ENCODE measurements at places on chromosomes 6 and 20.

DNA sequence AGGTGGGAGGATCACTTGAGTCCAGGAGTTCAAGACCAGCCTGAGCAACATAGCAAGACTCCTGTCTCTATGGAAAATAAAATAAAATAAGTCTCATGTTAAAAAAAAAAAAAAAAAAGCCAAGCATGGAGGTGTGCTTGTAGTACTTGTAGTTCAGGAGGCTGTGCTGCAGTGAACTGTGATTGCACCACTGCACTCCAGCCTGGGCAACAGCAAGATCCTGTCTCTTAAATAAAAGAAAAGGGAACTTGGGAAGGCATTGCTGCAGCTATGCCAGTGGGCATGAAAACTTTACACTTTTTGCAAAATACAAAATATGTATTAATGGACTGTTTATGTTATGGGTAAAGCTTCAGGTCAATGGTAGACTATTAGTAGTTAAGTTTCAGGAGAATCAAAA lies 37.5 kb upstream of the REV3L start:
- DNase-seq = no peak

GRCh38 chr6:149235130-149235561 lies 82.4 kb upstream of the TAB2 start:
- peak; percentile 73 for DNase-seq

GRCh38 chr20:52744441-52744840 lies 227.7 kb upstream of the TSHZ2 start:
- DNase-seq = no peak

- DNase-seq = no peak
These were observed 44.0 kb downstream of the GABRR2 start for GRCh38 chr6:89270951-89271721.

GRCh38 chr20:63544958-63545516 lies 2.5 kb downstream of the SRMS start:
- no peak for DNase-seq

DNA sequence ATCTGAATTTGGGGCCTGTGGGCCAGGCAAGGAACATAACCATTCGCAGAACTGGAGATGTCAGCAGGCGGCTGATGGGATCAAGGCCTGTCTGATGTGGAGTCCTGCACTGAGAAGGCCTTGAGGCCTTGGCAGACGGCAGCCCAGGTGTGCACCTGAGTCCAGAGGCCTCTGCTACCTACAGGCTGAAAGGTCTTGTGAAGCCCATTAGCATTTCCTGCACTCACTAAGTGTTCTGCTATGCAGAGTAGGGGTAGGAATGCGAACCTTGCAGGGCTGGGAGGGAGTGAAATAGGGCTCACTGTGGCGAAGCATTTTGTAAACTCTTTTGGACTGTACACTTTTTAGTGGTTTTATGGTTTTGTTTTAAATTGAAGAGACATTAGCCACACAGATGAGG lies 48.3 kb upstream of the RNF24 start:
- no peak for DNase-seq

DNA sequence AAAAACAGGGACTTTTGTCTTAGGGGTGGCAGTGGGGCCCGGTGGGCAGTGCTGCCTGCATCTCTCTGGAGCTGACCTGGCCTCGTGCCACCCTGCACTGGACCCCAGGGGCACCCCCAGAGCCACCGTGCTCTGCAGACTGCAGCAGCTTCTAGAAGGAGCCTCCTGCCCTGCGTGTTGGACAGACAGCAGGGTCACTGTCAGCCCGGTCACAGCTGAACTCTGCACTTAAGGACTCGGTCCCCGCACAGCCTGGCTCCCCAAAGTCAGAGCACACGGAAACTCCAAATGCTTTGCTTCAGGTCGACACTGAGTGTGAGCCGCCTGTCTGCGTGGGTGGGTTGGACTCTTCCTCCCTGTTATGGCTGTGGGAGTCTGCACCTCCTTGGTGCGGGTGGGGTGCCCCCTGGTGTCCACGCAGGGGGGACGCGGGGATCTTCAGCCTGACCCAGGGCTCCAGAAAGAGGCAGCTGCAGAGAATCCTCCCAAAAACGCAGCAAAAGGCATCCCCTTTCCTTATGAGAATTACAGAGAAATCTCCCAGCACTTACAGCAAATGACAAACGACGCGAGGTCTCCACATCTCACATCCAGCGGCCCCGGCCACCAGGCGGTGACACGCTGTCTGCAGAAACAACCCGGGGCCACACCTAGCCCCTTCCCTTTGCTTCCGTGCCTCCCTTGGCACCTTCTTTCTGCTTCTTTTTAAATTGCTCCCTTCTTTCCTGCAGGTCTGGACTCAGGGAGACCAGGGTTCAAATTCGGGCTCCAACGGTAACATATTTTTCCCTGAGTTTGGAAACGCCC lies 36.3 kb upstream of the DACT2 start:
- DNase-seq = no peak
